ENCODE measurements at places on chromosomes 7 and 10.

DNA sequence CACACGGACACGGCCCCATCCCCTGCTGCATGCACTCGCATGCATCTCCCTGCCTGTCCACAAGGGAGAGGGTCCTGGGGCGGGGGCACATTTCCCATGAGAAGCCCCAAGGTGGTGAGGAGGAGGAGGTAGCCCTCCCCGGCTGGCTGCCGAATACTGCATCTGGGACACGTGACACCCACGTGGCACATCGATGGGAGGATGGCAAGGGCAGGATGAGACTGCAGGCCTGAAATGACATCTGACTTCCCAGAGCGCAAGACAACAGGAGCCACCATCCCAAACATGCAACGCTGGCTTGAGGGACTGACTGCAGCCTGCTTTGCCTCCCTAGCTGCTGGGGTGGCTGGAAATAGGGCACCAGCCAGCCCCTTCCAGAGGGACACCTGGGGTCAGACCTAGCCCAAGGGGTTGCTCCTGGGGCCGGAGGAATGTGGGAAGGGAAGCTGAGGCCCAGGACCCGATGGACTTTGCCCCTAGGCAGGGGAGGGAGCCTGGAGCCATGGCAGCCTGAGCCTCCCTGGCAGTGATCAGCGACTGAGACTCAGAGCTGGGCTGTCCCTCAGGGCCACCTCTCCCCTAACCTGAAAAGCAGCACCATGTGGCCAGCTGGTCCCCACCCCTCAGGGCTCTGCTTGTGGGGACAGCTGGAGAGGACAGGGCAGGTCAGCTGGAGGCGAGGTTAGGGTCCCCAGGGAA lies 16.1 kb downstream of the BUD23 start:
- DNase-seq, result no peak

- DNase-seq, result no peak
Measured at GRCh38 chr7:37284805-37285231, 163.8 kb downstream of the ELMO1 start.

DNA sequence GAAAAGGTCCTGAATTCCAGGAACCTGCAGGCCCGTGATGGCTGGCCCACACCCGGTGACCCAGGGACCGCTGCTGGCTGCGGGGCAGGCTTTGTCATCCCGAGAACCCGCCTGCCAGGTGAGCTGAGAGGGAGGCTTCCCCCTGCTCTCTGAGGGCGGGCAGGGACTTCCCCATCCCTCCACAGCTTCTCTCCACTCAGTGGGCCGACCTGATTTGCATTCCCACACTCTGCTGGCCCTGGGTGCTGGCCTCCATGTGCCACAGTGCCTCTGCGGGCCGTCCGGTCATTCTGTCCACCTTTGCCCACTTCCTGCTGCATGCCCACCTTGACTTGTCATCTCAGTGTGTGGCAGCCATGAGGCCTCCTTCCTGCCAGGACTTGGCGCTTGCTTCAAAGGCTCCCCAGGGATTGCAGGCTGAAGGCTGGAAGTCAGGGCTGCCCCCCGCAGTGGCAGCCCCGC lies 35.3 kb downstream of the PALD1 start:
- no peak for DNase-seq

- no peak for DNase-seq
Measured at GRCh38 chr10:12543589-12543988, 194.2 kb downstream of the CAMK1D start.

DNA sequence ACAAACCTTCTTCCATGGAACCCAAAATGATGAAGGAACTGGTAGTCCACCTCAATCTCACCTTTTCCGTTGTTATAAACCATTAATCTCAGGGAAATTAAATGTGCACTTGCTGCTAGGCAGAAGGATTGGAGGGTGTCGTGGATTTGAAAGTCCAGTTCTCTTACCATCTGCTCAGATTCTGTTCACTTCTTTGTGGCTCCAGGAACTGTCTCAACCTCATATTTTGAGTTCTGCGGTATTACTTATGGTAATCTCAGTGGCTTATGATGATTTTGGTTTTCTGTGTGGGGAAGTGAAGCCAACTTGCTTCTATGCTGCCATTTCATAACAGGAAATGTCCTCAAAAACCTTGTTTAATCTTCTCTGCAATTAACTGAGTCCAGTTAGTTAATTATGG lies 136.4 kb downstream of the CDC14C start:
- no peak for DNase-seq

DNA sequence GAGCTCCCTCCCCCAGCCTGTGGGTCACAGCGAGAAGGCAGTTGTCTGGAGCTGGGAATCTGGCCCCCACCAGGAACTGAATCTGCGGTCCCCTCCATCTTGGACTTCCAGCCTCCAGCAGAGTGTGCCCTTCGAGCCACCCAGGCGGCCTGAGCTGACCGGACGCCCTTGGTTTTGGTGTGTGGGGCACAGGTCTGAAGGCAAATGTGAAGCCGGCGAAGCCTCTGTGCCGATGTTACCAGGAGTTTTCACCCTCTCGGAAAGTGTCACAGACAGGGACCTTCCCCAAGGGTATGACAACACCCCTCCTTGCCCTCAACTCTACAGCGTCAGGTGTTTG lies 109.1 kb downstream of the DNAJB6 start:
- DNase-seq, result no peak

- no peak for DNase-seq
Measured at GRCh38 chr7:80475383-80475782, 36.5 kb downstream of the GNAT3 start.

DNA sequence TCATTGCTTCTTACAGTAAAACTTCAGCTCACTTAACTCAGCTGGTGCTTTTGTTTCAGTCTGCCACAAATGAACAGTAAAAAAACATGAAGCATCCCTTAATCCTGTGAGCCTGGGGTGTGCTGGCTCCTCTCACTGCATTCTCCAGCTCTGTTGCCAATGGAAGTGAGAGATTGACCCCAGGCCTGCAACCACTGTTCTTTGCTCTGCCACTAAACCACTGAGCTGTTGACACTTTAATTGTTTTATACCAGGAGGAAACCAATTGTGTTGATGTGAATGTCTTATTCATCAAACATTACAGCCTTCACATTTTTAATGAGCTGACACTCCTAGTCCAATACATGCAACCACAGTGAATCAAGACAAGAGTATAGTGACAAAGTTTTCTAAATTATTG lies 69.4 kb upstream of the FZD1 start:
- DNase-seq, result peak; percentile 34

- DNase-seq, result peak; percentile 60
Measured at GRCh38 chr10:10792681-10793080, 225.0 kb upstream of the CELF2 start.

- no peak for DNase-seq
Measured at GRCh38 chr7:96285579-96285978, 36.3 kb downstream of the SLC25A13 start.

GRCh38 chr7:113175525-113176104 lies 57.3 kb upstream of the SMIM30 start:
- no peak for DNase-seq

DNA sequence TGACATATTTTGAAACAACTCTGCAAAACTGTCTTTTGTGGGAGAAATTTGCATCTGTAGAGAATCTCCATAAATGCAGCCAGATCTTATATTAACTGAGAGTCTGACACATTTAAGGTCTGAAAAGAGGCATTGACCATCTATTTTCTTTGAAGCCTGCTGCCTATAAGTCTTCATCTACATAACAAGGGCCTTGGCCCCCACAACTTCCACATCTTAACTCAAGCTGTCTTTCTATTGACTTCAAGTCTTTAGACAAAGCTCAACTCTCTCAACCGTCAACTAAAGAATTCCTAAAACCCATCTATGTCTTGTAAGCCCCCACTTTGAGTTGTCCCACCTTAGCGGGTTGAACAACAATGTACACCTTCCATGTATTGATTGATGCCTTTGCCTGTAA lies 72.4 kb upstream of the ADCY1 start:
- no peak for DNase-seq

DNA sequence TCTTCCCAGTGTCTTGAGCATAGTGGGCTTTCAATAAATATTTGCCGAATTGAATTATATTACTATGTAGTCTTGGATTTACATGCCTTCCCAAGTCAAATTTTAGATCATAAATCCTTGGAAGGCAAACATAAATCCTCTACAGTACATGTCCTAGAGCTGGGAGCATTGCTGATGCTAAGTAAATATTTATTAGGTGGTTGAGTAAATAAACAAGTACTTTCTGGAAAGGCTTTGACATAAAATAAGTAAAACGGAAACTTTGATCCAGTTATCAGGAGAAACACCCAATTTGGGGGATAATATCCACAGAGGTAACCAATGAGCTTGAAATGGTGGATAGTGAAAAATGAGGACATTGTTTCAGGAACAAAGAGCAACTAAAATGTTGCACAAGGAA lies 162.8 kb upstream of the SVIL start:
- no peak for DNase-seq

- no peak for DNase-seq
Measured at GRCh38 chr7:23544913-23545354, 13.2 kb upstream of the TRA2A start.

- DNase-seq, result no peak
Measured at GRCh38 chr10:131724891-131725580, 175.8 kb upstream of the PPP2R2D start.

- DNase-seq, result peak; percentile 90
Measured at GRCh38 chr10:126663328-126663727, 7.2 kb downstream of the C10orf90 start.

- peak; percentile 76 for DNase-seq
Measured at GRCh38 chr10:3542185-3542611, 242.8 kb downstream of the KLF6 start.

GRCh38 chr7:128174386-128174785 lies 66.7 kb upstream of the LEP start:
- no peak for DNase-seq

GRCh38 chr7:2012044-2012900 lies 220.5 kb downstream of the MAD1L1 start:
- no peak for DNase-seq

GRCh38 chr10:17850501-17850900 lies 41.4 kb downstream of the MRC1 start:
- no peak for DNase-seq

DNA sequence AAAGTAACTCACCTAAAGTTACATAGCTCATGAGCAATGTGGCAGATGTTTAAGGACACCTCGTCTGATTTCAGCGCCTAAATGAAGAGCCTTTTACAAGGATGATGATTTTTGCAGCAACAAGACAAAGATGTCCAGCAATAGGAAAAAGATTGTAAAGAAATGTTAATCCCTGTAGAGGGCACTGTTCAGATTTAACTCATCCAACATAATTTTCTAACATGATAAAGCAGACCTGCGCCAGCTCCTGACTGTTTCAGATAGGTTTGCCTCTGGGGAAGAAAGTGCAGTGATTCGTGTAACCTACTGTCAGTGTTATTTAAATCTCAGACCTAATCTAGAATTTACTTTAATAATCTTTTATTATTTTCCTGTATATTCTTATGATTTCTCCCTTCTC lies 595.2 kb downstream of the AUTS2 start:
- DNase-seq, result no peak

DNA sequence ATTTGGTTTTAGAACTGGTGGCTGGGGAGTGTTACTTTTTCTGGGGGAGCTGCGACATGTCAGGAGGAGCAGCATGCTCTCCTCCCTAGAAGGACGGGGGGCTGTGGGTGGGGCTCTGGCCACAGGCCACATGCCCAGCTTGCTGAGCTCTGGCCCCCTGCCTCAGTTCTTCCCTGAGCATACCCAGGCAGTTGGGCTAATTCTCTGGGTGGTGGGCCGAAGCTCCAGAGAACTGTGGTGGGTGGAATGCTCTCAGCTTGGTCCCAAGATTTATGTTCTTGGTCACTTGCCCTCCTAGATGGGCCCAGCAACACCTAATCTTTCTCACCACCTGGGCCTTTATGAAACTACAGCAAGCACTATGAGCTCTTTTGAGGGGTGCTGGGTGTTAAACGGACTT lies 5.1 kb upstream of the ZNF775 start:
- DNase-seq, result no peak

DNA sequence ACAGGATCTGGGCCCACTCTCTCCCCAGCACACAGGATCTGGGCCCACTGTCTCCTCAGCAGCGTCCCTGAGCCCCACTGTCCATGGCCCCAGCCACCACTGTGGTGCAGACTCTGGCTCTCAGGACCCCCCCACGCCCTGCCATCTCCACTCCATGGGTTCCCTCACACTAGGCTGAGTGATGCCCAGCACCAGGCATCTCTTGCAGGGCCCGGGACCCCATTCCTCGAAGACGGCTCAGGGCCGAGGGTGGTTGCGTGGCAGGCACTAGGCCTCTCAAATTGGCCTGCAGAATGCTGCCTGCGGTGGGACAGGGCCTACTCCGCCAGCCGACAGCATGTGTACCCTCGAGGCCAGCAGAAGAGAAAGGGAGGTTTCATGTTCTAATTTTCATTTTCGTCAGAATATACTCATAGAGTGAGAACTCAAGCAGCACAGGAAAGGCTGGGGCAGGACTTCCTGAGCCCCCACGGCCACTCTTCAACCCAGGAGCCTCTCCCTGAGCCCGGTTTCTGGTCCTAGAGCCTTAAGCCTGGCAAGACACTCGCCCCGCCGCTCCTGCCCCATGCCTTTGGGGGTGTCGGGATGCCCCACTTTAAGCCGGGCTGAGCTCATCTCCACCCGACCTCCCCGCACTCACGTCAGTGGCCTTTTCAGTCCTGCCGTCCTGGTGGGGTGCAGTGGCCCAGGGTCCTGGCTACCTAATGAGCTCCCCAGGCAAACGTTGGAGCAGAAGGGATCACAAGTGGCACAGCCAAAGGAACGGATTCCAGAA lies 44.0 kb downstream of the PWWP2B start:
- no peak for DNase-seq

GRCh38 chr10:119652361-119652730 lies 1.2 kb downstream of the BAG3 start:
- DNase-seq, result peak; percentile 48

GRCh38 chr10:122780391-122780790 lies 65.3 kb downstream of the CUZD1 start:
- DNase-seq, result no peak

DNA sequence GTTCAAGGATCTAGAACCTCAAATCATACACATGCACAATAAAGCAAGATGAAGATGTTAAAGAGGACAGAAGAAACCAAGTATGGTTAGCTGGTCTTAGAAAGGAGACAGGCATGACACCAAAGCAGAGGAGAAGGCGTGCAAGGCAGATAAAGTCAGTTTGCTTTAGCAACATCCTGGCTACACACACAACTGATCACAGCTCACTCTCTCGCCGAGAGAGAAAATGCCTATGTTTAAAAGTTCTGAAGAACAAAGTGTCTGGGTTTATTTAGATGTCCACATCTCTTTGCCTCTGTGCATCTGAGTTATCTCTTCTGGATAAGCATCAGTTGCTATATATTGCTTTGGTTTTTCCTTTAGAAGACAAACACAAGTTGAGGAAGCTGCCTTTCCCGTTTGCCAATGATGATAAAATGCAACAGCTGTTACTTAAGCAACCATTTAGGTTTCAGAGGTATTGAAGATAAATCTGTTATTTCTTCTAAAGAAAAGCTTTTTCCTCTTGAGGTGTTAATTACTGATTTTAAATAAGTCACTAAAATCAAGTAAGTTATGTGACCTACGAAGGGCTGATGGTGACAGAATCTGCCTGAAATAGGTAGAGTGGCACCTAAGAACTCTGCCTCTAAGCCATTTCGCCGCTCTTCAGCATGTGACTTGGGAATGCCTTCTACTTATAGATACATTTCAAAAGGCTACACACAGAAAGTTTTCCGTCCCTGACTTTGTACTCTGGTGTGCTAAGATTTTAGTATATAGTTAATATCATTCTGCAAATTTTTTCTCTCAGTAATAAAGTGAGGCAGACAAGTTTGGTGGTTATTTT lies 146.2 kb upstream of the ASAH2 start:
- no peak for DNase-seq

- DNase-seq, result no peak
Measured at GRCh38 chr10:95429639-95430038, 131.5 kb downstream of the SORBS1 start.

GRCh38 chr10:76021398-76021797 lies 590.0 kb downstream of the LRMDA start:
- no peak for DNase-seq

- DNase-seq, result no peak
Measured at GRCh38 chr10:21172542-21172929, 275.4 kb upstream of the NEBL start.
